ENCODE measurements at places on chromosomes 16 and 17.
A peak's percentile ranks its signal among the peaks of the same experiment; 100 is the strongest.

DNA sequence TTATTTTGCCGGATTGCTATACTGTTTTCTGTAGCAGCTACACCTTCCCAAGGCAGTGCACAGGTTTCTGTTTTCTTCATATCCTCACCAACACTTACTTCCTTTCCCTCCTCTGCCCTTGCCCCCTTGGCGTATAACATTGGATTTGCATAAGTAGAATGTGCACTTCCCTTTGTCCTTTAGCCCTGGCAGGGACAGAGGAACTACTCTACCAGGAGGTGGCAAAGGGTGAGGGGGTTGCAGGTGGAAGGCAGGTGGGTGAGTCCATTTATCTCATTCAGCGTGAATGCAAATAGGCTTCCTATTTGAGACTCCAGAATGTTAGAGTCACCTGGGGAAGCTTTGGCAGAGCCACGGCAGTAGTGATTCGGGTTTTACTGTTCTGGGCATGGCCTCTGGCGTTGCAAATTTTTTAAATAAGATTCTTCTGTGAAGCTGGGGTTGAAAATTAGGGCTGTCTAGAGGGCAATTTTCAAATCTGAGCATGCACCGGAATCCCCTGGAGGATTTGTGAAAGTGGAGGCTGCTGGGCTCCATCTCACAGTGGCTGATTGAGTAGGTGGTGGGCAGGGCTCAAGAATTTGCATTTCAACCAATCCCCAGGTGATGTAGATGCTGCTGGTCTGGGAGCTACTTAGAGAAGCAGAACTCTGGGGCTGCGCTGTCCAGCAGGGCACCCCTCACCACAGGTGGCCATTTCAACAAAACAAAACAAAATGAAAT, 84.7 kb downstream of the PLCG2 start:
- no peak for DNase-seq

DNA sequence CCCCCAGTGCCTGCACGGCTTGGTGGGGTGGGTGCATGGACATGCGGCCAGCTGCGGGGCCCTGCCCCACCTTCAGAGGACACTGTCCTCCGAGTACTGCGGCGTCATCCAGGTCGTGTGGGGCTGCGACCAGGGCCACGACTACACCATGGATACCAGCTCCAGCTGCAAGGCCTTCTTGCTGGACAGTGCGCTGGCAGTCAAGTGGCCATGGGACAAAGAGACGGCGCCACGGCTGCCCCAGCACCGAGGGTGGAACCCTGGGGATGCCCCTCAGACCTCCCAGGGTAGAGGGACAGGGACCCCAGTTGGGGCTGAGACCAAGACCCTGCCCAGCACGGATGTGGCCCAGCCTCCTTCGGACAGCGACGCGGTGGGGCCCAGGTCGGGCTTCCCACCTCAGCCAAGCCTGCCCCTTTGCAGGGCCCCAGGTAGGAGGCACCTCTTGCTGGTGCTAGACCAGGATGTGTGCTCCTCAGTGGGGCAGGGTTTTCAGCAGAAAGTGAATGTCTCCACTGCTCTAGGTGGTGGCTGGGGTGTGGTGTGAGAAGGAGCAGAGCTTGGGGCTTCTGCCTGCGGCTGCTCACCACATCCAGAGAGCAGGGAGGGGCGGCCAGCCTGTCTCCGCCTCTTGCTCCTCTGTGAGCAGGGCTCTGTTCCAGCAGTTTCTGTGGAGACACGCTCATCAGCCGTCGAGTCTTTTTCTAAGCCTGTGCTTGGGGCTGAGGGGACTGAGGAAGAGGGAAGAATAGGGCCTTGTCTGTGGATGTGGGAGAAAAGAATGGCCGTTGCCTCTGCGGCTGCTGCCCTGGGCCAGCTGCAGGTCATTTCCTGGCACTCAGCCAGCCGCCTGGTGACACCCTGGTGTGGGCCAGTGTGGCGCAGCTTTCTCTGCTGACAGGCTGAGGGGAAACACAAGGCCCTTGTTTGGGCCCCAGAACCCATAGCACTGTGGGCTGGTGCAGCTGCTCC, 2.2 kb downstream of the ZNF276 start:
- peak; percentile 97 for DNase-seq

DNA sequence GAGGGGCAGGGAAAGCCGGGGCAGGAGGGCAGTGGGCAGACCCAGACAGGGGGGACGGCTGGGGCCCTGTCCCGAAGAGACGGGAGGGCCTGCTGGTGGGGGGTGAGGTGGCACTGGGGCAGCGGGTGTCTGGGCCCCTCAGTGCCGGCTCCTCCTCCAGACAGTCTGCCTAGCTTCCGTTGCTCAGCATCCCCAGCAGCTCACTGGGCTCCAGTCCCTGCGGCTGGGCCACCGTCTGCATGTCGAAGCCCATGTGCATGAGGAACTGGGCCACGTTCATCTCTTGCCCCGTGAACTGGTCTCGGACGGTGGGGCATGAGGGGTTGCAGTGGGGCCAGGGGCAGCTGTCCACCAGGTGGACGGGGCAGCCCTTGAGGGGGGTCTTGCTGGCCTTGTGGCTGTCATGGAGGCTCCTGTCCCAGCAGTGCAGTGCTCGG, 5.8 kb upstream of the MYADML2 start:
- no peak for DNase-seq

- DNase-seq = no peak
Observed at GRCh38 chr16:20853981-20854620, 46.1 kb downstream of the DCUN1D3 start.

DNA sequence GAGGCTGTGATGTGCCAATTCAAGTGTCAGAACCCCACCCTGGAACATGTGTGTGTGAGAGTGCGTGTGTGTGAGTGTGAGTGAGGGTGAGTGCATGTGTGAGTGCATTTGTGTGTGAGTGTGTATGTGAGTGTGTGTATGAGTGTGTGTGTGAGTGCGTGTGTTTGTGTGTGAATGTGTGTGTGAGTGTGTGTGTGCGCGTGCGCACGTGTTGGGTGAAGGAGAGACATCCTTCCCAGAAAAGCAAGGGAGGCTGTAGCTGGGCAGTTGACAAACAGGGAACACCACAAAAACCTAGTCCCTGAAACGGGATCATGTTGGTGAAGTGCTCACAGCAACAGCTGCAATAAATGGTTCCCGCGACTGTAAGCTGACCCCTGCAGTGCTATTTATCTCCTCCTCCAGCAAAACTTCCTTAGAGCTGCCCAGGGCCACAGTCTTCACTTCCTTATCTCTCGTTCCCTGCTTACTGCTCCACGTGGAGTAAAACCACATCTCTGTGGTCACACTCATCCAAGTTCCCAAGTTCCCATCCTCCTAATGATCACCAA, 40.1 kb upstream of the RPL38 start:
- DNase-seq = no peak

DNA sequence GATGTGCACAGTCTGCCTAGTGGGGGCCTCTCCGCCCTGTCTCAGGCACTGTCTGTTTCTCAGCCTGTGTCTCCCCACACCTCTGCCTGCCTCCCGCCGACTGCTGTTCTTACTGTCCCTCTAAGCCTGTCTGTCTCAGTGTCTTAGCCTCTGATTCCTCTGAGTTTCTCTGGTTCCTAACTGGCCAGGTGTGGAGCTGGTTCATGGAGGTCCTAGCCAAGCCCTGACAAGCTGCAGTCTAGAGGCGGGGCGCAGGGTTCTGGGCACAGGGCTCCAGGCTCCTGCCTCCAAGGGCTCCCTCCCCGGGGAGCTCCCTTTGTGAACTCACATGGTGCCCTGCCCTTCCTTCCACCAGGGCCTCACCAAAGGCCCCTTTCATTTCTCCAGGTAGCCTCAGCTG, 19.4 kb downstream of the C17orf100 start:
- DNase-seq = no peak

DNA sequence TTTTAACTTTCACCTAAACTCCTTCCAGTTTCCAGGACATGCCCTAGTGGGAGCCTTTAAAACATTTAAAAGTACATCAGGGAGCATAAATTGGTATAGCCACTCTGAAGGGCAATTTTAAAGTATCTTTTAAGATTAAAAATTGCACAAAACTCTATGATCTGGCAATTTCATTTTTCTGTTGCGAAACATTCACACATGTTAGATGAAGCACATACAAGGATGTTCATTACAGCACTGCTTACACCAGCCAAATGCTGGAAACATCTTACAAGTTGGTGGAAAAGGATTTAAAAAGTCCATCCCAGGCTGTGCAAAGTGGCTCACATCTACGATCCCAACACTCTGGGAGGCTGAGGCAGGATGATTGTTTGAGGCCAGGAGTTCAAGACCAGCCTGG, 26.4 kb upstream of the LONP2 start:
- no peak for DNase-seq

GRCh38 chr17:64777415-64778239, 115.5 kb upstream of the SMURF2 start:
- peak; percentile 83 for DNase-seq

DNA sequence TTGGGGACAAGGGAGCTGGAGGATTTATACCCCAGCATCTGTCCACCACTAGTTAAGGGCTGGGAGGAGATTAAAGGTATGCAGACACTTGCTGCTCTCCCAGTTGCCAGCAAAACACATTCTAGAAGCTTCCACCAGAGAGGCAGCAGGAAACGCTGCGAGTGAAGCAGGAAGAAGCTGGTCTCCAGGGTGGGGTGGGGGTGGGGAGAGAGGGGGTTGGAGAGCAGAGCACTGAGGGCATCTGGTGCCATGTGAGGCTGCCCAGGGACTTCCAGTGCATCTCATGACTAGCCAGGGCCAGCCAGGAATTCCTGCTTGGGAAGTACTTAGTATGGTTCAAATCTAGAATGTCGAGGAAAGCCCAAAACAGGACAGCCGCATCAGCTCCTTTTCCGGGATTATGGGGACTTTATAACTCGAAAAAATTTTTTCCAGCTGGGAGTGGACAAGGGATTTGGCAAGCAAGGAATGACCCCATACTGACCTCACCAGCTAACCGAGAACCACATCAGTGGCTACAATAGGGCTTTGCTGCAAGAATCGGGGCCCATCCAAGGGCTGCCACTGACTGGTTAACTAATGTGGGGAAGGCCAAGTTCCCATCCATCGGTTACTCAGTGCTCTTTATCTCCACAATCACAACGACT, 26.2 kb upstream of the AXIN2 start:
- no peak for DNase-seq

DNA sequence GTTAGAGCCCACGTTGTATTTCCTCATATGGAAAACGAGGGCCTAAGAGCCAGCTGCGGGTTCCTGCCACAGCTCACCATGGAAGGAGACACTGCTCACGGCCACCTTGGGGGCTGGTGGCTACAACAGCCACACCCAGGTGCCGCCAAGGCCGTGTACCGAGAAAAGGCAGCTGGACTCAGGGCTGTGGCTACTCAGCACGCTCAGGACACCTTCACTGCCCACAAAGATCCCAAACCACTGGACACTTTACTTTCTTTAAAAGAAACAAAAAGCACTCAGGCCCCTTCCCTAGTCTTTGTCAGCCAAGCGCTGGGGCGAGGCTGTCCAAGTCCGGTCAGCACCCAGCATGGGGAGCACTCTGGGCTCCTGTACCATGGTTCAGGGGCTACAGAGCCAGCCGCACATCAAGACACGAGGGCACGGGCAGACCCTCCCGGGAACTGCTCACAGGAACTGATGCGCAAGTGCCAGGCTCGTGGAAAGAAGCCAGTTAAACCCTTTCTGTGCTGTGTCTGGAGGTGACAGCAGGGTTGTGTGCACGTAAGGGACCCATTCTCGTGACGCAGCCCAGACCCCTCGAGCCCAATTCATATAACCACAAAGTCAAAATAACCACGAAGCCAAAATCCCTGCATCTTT, 18.5 kb downstream of the SLC16A3 start:
- DNase-seq = no peak

- DNase-seq = no peak
Observed at GRCh38 chr17:4870855-4871254, 28.5 kb upstream of the C17orf107 start.

- no peak for DNase-seq
Observed at GRCh38 chr17:76593959-76594358, 8.3 kb upstream of the ST6GALNAC2 start.

- DNase-seq = no peak
Observed at GRCh38 chr17:41492351-41492750, 2.6 kb upstream of the KRT36 start.

- DNase-seq = no peak
Observed at GRCh38 chr16:24869033-24869432, 23.3 kb downstream of the SLC5A11 start.

GRCh38 chr16:79838496-79839259, 238.1 kb upstream of the MAF start:
- DNase-seq = no peak

- no peak for DNase-seq
Observed at GRCh38 chr16:52676959-52677358, 130.0 kb upstream of the TOX3 start.

- DNase-seq = no peak
Observed at GRCh38 chr17:79202480-79202879, 127.9 kb downstream of the ENGASE start.

- DNase-seq = no peak
Observed at GRCh38 chr16:3400446-3400778, 392 bp downstream of the ZSCAN32 start.

GRCh38 chr16:90033387-90033786, 14.1 kb upstream of the DBNDD1 start:
- DNase-seq = no peak

DNA sequence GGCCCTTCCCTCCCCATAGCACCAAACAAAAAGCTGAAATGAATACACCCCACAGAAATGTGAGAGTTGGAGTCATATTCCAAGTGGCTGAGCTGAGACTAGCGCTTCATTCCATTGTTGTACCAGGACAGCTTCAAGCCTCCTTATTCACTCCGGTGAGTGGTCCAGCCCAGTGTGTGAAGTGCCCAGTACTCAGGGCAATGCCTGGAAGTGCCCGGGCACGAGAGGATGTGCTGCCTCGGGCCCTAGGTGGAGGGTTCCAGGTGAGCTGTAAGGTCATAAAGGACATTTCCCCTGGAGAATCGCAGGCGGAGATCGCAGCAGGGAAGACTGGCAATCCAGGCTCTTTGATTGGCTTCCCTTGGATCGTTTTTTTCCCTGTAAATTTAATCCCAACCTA, 5.4 kb upstream of the CYLD start:
- DNase-seq = no peak

DNA sequence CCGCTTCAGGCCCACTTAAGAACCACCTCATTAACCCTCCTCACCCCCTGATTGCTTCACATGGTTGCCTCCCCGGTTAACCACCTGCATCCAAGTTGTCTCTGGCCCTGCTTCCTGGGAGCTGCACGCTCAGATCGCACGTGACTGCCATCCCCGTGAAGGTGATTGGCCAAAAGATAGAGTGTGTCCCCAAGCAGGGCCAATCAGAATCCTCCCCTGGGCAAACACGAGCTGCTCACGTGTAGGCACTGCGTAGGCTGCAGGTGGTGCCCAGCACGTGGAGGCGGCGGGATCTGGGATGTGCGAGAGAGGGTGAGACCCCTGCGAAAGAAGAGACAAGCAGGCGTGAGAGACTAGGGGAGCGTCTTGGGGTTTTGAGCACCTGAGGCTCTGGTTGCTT, 111.8 kb upstream of the CRHR1 start:
- no peak for DNase-seq
